EL (cell line): ENCODE measurements at places on chromosomes 12 and 14.

DNA sequence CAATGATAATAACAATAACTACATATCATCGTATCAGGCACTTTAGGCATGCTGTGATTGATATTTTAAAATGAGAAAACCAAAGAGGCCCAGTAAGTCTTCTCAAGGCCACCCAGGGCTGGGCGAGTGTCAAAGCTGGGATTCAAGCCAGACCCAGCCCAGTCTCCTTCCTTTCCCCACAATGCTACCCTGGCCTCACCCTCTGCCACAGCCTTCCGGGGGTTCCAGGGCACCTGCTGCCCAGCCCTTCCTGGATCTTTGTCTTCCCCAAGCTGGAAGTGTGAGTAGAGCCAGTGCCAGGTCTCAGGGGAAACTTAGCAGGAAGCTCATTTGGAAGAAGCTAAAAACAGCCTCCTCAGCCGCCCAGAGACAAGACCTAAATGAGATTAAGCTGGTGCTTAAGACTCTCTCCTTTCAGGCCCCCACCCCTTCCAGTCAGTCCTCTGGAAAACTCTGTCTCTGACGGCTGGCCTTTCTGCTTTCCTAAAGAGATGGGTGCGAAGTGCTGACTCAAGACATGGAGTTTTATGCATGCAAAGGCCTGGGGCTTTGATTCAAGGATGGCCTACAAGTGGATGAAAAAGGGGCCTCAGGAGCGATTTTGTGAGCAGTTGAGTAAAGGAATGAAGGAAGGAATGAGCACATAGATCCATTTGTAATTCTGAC, 184.2 kb downstream of the KCNA5 start:
- no peak for DNase-seq

GRCh38 chr12:3042394-3042793, 34.8 kb upstream of the TSPAN9 start:
- no peak for DNase-seq

GRCh38 chr12:2306012-2306411, 253.2 kb downstream of the CACNA1C start:
- DNase-seq: no peak

- no peak for DNase-seq
Observed at GRCh38 chr12:119727600-119728443, 59.9 kb downstream of the PRKAB1 start.

GRCh38 chr12:19547271-19547671, 108.0 kb downstream of the AEBP2 start:
- peak; percentile 56 for DNase-seq

- DNase-seq: peak; percentile 86
Observed at GRCh38 chr14:94136575-94137331, 7.3 kb upstream of the IFI27L2 start.

GRCh38 chr14:58634406-58635090, 3.2 kb upstream of the DACT1 start:
- DNase-seq: no peak

- peak; percentile 28 for DNase-seq
Observed at GRCh38 chr12:9751204-9752144, 9.2 kb downstream of the CD69 start.

GRCh38 chr14:103948442-103948841, 6.1 kb upstream of the RD3L start:
- no peak for DNase-seq

DNA sequence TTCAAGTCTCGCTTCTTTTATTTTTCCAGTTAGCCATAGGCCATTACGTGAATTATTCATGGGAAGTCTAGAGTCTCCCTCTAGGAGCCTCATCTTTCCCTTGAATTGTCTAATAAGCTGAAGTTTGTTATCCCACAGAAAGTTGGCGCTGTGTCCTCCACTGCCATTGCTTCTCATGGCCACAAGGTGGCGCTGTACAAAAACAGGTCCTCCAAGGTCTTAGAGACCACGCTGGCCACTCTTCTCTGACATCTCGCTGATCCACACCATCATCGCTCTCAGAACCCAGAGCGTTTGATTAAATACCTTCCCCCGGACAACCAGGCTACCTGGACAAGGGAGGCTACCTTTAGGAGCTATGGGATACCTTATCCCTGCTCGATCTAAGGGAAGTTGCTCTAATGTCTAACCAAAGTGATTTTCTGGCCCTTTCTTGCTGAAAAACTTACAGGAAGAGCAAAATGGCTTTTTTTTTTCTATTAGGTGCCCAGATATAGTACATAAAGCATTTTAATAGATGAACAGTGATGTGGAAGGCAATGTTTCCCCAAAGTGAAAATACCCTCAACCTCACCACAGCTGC, 110.0 kb downstream of the CCDC60 start:
- peak; percentile 26 for DNase-seq
